ENCODE measurements at places on chromosomes 1 and 21.

GRCh38 chr1:178718520-178718919 is 6.5 kb upstream of the RALGPS2 start:
- no peak for DNase-seq

DNA sequence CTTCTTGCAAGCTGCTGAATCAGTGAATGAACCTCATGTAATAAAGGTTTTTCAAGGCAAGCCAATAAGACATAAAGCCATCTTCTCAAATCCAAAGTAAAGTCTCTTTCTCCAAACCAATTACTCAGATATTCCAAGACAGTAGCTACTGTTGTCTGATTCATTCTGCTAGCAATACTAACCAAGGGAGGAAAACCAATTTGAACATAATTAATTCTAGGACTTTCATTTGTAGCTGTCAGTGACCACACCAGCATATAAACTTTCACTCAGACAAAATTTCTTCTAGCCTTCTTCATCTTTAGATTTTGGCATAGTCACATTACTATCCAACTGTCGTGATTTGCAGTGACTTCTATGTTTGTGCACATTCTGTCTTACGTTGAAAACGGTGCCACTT is 10.5 kb upstream of the INTS3 start:
- no peak for DNase-seq

DNA sequence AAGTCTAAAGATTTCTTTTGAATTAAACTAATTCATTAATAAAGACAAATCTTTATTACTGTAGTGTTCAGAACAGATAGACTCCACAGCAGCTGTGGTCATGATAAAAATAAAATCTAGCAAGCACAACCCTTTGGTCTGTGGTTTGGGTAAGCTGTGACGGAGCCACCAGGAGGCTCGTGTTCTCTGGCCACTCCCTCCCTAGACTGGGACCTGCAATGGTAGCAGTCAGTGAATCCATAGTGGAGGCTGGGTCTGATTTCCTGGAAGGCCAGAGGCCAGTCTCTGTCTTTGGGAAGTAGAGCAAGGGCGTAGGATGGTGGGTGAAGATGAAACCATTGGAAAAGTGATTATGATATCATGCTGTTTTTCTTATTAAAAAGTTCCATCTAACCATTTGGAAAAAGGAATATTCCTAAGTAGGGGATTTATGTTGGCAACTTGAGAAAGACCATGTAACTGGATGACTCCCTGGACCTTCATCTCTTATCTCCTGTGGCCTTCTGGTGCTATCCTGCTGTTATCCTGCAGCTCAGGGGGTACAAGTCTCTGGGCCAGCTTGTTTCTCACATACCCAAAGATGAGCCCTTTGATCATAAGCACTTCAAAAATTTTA is 39.0 kb downstream of the TENT5C start:
- DNase-seq, result no peak

DNA sequence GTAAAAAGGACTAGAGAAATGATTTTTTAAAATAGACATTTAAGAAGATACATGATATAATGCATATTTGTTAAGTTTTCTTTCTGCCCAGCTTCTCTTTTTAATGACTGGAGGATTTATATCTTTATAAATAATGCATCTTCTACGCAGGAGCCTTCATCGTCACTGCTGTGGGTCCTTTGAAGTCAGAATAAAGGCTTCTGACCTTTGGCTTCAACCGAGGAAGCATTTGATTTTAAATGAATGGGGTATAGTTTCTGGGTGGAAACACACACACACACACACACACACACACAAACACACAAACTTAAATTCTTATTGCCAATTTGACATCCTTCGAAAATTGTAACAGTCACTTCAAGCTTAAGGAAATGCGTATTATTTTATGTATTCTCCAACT is 690.9 kb downstream of the BRINP3 start:
- no peak for DNase-seq

DNA sequence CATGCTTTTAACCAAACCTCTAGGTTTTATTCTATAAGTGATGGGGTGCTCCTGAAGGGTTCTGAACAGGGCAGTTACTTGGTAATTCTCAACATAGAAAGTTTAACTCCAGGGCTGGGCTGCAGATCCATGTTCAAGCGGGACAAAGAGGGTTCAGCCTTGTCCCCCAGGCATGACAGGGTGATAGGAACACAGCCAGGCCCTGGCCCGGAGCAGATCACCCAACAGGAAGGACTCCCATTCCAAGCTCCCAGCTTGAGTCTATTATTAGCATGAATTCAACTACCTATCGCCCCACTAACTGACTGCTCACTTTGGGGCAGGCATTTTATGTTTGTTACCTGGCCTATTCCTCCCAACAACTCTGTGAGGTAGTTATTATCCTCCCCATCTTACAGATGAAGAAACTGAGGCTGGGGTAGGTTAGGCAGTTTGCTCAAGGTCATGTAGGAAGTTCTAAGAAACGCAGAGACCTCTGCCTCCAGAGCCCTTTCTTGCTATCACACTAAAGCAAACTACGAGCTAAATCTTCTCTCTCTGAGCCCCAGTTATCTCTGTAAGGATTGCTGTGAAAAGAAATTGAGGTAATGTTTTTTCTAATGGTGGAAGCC is 14.5 kb downstream of the ASAP3 start:
- DNase-seq, result no peak

GRCh38 chr1:83882906-83883305 is 116.0 kb downstream of the TTLL7 start:
- peak; percentile 9 for DNase-seq

DNA sequence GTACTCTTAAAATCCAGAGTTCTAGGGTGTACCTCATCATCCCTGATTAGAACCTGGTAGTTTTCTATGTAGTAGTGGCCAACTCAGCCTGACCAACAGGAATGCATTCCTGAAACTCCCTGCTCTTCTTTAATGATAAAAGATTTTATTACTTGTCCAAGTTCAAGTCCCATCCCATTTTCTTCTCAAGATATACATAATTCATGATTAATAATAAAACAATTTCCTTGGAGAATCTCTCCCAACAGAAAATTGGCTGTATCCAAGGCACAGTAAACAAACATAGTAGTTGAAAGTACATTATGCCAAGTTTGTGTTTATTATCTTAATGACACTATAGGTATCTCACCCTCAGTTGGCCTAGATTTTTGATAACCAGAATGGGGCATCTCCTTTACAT is 714.1 kb upstream of the ADAMTS5 start:
- DNase-seq, result no peak

DNA sequence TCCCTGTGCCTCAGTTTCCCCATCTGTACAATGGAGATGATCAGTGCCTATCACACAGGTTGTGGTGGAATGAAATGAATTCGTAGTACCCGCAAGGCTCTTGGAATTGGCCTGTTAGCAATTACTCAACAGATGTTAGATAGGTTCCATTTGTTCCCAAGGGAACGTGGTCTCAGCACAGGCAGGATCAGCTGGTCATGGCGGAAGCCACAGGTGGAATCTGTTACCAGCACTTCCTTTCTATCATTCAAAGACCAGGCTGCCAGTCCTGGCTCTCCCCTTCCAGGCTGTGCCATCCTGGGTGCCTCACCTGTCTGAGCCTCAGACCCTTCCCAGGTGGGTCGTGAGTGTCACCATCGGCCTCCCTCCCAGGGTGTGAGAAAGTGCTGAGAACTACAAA is 61.5 kb downstream of the FBXO2 start:
- no peak for DNase-seq

DNA sequence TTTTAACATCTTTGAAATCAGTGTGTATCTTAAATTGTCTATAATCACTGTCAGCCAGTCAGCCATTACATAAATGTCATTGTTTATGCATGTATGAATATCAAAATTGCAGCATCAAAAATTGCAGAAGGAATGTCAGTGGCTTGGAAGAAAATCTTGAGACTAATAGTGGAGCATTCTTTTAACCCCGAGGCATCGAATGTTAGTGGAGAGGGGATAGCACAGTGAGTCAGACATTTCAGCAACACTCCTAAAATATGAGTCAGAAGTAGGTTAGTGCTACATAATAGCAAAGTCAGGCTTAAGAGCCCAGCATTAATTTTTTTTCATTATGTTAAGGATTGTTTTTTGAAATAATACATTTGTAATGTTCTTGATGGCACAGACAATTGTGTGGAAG is 45.5 kb downstream of the SNRPE start:
- DNase-seq, result peak; percentile 96

- no peak for DNase-seq
These were observed 77.4 kb downstream of the DESI2 start for GRCh38 chr1:244730153-244730933.

DNA sequence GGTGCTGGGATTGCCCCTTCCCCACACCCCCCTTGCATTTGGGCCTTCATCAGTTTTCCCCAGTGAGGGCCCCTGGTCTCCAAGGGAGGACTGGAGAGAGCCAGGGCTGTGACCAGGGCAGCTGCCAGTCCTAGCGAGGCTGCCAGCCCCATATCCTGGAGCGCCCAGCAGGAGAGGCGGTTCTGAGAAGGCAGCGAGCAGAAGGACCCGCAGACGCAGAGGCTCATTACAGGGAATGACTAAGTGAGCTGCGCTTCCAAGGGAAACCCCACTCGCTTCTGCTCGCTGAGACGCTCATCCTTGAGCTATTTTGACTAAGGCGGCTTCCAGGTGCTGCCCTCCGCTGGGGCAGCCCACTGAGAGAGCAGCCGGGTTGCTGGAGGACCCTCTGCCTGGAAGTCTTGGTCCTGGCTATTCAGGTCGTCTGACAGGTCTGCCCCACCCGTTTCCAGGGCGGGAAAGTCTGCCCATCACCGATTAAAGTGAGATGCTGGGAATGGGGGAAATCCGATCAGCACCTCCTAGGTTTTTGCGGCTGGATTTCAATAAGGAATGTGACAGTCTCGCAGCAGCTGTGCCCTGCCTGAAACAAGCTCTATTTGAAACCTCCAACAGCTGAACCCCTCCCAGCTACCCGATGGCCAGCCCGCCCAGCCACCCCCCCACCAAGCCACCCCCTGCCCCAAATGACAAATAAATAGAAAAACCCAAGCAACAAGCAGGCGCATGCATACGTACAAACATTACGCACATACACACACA is 2.8 kb downstream of the KCNN3 start:
- DNase-seq, result no peak

- no peak for DNase-seq
These were observed 1.9 kb upstream of the PRDM15 start for GRCh38 chr21:41881051-41881450.

- no peak for DNase-seq
These were observed 147.2 kb upstream of the DPYD start for GRCh38 chr1:98068016-98068415.

- DNase-seq, result no peak
These were observed 32.6 kb downstream of the PIGM start for GRCh38 chr1:159999204-159999603.

- DNase-seq, result no peak
These were observed 1278.3 kb downstream of the AMY1C start for GRCh38 chr1:105027838-105028471.

- DNase-seq, result no peak
These were observed 27.2 kb downstream of the FASLG start for GRCh38 chr1:172686143-172686542.

DNA sequence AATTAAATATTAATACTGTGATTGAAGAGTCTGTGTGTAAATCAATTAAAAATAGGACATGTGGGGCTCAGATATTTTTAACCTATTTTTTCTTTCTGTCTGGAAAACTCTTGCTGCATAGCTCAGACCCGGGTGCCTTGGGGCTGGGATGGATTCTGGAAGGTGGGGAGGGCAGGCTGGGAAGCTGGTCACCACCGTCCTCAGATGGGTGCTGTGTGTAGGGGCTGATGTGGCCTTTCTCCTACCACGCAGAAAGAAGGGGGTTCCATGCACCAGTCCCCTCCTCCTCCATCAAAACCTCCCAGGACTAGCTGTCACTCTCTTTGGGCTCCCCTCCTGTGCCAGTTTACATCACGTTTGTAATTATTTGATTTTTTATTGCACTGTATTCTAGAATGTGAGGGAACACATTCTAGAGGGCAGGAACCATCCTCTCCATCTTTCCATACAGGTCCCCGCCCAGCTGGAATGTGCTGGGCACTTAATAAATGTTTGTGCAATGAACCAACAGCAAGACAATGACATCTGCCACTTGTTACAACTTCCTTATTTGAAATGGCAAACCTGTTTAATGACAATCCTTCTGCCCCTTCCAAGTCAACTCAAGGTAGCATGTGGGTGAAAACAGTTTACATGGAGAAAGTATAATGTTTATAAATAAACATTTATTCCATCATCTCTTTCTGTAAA is 104.3 kb downstream of the EDEM3 start:
- DNase-seq, result no peak

- DNase-seq, result no peak
These were observed 11.5 kb downstream of the SLC44A3 start for GRCh38 chr1:94831641-94832040.

DNA sequence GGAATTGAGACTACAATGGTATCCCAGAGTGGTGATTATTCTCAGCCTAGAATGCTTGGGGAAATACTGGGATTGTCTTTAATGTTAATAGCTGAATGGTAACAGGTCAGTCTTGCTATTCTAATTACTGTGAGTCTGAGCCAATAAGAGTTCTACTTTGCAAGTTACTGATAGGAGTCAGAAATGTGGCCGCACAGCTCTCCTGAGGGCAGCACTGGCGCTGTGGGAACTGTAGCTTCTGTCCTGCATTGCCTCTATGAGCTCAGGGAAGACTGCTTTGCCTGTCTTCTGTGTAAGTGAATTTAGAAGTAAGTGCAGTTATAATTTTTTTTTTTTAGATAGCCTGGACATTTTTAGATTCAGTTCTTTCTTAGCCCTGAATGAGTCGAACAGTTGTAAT is 10.0 kb upstream of the VAMP3 start:
- no peak for DNase-seq

DNA sequence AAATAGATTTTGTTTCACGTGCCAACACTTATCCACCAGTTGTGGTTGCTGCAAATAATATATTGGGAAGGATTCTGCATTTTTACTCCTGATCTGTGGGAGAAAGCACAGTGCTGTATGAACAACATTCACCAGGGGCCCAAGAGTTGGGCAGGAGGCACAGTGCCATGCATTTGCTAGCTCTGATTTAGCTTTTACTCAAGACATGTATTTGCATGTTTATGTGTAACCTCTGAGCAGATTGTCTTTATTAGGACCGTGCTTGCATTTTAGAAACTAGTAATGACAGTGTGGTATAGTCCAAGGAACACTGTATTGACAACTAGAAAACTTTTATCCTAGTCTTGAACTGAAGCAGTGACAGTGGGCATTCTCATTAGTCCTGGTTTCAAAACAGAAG is 133.9 kb upstream of the B3GALT2 start:
- DNase-seq, result no peak

DNA sequence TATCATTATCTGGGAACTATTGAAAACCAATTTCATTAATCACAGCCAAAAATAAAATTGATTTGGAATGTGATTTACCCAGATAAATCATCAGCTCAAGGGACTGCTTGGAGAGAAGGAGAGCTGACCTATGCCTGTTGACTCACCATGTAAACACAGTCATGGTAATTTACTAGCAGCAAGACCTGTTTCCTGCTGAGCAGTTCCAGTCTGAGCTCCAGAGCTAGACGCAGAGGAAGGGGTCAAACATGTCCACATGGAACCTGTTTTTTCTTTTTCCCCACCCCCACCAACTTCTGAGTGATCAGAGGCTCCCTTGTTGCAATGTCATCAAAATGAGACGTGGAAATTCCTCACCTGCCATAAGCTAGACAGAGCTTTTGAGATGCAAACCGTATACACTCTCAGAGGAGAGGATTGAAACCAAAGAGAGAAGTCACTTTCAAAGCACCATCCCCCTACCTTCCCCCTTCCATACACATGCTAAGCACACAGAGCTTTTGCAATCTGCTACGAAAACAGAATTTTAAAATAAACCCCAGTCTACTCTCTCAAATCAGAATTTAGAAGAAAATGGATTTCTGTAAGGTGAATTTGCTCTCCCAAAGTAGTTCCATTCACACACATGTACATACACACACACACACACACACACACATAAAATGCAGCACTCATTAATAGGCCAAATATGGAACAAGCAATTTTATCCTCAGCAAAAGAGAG is 55.9 kb upstream of the PTGFRN start:
- peak; percentile 25 for DNase-seq

GRCh38 chr1:235430991-235431390 is 63.8 kb downstream of the TBCE start:
- DNase-seq, result no peak

Measured in COLO829 (cell line).